ENCODE measurements at places on chromosomes 3 and 15.

DNA sequence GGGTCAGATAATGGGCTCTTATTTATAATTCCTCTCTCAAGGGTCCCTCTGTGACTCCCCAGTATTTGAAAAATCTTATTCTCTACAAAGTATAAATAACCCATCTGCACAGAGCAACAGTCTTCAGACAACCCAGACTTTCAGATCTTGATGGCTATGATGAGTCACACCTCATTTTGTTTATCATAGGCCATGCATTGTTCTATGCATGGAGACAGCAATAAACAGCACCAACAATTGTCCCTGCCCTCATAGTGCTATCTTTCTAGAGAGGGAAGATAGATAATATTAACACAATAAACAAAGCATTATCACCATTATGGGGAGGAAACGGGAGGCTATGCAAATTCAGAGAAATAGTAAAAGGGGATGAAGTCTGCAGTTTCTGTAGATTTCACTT, 13.4 kb downstream of the FHIT start:
- no peak for DNase-seq

- no peak for DNase-seq
Observed at GRCh38 chr3:148840451-148840850, 12.8 kb downstream of the CPB1 start.

DNA sequence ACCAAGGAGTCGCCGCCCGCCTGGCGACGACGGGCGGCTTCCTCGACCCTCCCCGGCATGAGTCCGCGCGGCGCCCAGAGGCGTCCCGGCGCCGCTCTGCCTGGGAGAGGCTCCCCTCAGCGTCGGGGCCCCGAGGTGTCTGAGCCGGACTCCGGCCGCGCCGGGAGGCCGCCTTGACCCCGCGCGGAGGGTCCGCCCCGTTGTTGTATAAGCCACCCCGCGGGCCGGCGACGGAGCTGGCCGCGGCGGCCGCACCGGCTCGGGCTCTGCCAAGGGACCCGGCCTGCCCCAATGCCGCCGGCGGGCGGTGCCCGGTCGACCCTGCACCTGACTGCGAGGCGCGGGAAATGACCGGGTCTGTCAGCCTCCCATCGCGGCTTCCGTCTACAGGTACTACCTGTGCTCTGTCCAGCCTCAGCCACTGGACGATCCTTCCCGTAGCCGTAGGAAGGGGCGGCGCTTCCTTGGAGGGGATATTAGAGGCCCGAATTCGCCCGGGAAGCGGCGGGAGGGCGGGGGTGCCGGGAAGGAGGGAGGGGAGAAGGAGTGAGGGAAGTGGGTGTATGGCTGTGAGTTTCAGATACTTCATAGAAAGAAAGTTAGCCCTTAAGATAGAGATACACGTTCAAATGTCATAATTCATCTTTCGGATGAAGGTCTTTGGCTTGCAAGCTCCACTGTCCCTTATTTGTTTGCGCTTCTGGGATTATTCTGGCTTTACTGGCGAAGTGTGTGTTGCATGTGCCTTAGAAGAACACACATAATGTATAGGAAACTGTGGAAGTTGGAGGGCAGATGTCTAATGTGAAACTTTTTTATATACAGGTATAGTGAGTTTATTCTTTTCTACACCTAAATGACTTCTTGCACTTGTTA, 620 bp downstream of the ABHD5 start:
- no peak for DNase-seq

DNA sequence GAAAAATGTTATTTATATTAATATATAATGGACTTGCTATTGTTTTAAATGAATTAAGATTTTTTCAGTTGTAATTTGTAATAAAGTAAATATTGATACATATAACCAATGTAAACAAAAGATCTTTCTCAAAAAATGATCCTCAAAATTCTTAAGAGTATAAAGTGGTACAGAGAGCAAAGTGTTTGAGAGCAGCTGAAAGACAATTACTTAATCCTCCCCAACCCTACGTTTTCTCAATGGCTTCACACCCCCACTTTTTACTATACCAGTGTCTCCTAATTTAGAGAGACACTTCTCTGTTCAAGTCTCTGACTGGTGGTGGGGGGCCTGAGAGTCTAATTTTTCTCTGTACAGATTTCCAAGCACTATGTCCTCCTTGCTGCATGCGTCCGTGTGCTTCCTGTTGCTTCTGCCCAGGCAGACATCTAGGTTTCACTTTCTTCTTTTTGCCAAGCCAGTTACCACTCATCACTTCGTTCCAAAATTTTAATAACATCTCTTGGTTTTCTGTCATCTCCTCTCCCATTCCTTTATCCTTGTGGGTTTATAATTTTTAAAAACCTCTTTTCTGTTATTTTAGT, 276.3 kb upstream of the DNAJC19 start:
- DNase-seq, result peak; percentile 8

DNA sequence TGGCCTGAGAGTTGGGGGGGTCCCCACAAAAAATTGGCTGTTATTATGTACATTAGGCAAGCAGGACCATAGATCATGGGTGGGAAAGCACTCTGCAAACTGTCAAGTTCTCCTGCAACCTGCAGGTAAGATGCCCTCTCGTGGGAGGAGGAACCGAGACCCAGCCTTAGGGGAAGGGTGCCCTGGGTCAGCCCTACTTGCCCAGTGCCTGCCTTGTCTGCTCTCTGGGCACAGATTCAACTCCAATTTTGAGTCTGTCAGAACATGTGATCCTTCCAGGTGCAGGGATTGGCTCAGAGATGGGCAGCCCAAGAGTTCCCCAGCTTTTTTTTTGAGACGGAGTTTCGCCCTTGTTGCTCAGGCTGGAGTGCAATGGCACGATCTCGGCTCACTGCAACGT, 99.2 kb downstream of the PLXNA1 start:
- DNase-seq, result no peak

DNA sequence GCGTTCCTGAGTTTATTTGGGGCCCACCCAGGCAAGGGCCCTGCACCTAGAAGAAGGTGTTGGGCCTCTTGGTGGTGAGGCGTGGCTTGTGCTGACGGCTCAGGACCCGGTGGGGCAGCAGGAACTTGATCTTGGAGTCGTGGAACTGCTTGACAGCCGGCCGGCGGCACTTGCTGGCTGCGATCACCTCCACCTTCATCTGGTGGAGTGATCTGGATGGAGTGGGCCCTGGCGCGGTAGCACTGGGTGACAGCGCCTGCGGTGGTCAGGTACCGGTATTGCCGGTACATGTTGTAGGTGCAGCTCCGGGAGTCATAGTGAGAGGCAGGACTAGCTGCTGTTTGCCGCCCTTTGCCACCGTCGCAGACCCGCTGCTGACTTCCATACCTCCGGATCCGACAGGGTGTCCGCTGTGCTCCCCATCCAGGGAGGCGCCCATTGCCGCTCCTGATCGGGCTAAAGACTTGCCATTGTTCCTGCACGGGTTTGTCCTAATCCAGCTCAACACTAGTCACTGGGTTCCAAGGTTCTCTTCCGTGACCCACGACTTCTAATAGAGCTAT, 136.8 kb downstream of the ANO10 start:
- no peak for DNase-seq

GRCh38 chr15:91548549-91548948, 305.0 kb upstream of the SLCO3A1 start:
- no peak for DNase-seq

GRCh38 chr3:89925976-89926375, 818.6 kb downstream of the EPHA3 start:
- DNase-seq, result no peak

- no peak for DNase-seq
Observed at GRCh38 chr15:44570361-44570760, 33.4 kb downstream of the EIF3J start.

- DNase-seq, result no peak
Observed at GRCh38 chr3:87318617-87319021, 42.2 kb upstream of the POU1F1 start.

GRCh38 chr3:134059035-134059601, 29.4 kb upstream of the SLCO2A1 start:
- DNase-seq, result no peak

- no peak for DNase-seq
Observed at GRCh38 chr3:16533928-16534574, 20.6 kb upstream of the RFTN1 start.

GRCh38 chr15:85831415-85832113, 36.8 kb upstream of the KLHL25 start:
- DNase-seq, result no peak

DNA sequence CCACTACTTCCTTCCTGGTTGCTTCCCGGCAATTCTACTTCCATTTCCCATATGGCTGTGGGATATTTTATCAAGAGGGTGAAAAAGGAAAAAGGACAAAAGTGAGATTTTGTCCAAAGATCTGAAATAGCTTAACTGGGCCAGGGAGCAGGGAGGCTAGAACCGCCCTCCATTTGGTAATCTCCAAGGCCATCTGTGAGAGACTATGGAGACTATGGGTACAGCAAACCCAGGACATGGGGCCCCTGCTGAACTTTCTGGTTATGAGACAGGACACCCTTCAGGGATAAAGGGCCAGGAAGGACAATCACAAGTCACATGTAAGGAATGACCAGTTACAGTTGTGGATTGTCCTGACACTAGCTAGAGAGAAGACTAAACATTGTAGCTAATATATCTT, 24.3 kb downstream of the ZSCAN2 start:
- DNase-seq, result no peak

GRCh38 chr3:166510382-166510781, 673.2 kb upstream of the BCHE start:
- no peak for DNase-seq

DNA sequence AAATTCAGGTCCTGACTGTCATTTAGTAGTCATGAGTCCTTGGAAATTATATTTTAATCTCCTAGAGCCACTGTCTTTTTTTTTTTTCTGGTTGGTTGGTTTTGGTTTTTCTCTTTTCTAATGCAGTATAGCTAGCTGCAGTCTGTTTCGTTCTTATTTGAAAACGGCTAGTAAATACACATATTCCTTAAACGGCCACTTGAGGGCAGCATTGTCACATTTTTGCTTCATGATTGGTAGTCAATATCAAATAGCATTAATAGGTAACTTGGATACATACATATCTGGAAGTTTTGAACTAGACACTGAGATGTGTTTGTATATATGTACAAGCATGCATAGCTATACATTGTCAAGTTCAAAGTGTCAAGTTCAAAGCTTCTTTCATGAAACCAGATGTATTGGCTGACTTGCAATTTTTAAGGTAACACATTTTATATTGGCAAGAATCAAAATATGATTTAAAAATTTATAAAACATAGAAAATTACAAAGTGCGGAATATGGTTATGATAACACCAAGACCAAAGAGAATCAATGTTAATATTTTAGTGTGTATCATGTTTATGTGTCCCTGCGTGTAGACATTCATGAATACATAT, 22.5 kb downstream of the GABRA5 start:
- DNase-seq, result no peak

- no peak for DNase-seq
Observed at GRCh38 chr3:134477002-134477401, 8.8 kb downstream of the ANAPC13 start.

DNA sequence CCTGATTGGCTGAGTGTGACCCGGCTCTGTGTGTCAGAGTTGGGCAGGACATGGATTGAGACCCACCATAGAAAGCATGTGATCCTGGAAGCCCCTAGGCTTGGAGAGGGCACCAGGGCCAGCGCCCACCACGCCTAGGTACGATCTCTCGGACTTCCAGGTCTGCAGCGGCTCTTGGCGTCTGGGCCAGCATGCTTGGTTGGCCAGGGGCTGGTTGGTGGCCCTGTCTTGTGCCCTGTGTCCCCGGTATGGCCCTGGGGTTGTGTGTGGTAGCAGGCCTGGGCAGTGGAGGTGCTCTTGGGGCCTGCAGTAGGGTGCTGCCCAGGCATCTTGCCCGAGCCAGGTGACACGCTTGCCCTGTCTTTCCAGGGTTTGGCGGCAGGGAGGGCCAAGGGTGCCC, 210.6 kb downstream of the UBE3A start:
- DNase-seq, result no peak

DNA sequence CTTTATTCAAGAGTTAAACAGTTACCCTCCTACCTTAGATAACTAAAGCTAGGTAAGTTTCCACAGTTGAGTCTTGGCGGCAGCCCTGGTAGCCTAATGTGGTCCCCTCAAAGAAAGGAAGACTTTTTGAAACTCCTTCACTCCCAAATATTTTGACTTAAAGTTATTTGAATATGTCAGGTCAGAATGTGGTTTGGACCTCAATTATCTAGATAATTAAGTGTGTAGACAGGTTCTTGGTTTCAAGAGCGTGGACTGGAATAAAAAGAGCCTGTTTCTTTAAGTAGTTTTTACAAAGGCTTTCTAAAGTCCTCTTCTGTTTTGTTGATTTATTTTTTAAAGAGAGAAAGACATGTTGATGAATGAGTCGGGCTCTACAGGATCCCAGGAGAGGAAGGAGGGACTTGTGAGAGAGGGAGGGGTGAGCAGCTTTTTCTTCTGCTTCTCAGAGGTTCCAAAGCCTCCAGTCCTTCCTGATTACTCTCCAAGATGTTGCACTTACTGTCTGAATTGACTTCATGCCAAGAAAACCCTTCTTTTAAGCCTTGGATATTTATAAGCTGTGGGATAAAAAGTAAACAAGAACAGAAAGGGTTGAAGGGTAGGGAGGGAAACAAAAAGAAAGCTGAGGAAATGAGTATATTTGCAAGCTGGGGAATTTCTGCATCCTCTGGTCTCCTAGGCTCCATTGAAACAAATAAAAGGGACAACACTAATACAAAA, 457.4 kb downstream of the IGSF11 start:
- DNase-seq, result no peak

DNA sequence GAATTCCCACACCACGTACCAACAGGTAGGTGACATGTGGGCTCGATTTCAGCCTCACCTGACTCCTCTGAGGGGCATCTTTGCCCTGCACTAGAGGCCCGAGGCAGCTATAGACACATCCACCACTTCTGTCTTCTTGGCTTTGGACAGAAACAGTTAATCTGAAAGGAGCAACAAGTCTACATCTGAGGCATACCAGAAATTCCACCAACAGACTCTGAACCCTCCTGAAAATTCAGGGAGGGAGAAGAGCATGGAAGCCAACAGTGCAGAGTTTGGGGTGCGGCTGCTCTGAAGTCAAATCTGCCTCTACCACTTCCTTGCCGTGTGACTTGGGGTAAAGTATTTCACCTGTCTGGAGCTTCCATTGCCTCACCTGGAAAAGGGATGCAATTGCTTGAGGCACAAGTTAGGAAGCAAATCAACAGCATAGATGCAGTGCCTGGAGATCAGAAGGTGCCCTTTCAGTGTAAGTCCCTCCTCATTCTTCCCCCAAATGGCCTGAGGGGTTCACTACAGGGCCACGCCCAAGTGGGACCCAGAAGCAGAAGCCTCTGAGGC, 119.8 kb downstream of the SHQ1 start:
- DNase-seq, result no peak

DNA sequence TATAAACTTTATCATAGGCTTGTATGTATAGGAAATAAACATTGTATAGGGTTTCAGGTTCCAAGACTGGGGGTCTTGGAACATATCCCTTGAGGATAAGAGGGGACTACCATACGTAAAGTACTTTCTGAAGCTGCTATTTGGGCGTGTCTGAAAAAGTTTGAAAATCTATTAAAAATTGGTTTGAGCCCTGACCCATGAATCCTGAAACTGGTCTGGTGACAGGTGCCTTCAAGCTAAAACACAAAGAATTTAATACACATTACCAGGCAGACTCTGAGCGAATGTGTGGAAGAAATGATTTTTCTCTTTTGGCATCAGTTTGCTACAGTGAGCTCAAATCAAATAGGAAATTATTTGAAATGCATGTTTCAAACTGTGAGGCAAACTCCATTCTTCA, 16.3 kb downstream of the TF start:
- DNase-seq, result no peak
